ENCODE measurements at places on chromosomes 4 and X.

DNA sequence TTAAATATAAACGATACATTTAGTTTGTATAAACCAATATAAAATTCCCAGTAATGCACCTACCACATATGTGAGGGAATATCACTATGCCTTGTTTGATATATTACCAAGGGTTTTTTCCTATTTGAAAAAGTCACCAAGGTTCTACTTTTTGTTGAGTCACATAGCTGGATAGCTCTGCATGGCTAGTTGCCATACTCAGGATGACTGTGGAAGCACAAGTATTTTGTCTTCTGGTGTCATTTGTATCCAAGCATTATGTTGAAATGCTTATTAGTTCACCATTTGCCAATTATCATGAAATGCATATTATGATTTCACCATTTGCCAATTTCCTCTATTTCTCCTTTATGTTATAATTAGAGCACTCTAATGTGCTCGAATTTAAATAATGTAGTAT lies 162.7 kb upstream of the TTC29 start:
- no peak for DNase-seq

DNA sequence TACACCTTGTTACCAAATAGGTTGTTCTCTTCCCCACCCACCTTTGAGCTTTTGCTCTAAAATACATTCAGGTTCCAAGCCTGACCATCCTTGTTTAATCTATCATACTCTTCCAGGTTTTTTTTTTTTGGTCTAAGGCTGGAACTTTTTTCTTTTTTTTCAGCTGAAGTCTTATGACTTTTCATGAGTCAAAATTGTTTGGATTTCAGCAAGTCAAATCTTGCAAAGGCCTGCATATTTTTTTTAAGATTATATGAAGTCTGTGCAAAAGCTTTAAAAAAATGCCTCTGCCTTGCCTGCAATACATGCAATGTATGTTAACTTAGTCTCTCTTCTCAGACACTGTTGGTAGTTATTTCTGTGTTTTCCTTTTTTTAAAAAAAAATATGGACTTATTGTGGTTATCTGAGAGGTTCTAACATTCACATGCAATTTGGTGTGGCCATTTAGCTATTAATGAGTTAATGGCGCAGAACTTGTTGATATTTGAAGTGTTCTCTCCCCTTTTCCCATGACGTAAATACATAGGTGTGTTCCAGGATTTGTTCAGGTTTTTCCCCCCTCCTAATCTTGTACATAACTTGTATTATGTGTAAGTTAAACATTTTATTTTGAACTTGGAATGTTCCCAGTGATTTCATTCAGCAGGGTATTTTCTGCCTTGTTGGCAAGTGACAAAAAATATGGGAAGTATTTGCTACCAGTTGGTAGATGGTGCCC lies 58.7 kb downstream of the CCKAR start:
- DNase-seq: no peak

DNA sequence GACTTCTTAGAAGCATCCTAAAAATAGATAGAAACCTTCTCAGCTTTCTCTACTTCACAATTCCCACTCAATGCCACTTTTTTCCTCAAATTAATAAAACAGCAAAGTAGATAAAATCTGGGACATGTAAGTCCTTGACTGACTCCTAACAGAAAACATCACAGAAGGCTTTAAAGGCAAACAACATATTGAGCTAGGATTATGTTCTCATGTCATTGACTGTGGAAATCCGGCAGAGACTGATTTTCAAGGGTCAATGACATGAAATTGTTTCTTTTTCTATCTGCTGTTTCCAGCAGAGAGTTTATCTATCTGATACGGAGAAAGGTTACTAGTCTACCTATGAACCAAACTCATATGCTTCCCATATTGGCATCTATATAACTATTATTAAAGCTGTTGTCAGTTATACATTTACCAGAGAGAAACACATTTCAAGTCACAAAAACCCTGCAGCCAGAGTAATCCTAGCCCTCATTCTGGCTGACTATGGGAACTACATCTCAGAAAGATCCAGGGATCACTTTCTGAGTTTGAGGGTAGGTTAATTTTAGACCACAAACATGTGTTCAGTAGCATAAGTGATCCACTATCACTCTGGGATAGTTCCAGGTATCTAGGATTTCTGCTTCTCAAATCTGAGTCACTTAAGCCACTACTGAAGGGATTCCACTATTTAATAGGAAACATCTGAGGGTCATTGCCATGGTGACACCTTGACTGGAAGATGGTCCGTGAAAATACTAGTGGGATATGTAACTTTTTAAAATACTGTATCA lies 147.6 kb downstream of the PPP3CA start:
- no peak for DNase-seq

DNA sequence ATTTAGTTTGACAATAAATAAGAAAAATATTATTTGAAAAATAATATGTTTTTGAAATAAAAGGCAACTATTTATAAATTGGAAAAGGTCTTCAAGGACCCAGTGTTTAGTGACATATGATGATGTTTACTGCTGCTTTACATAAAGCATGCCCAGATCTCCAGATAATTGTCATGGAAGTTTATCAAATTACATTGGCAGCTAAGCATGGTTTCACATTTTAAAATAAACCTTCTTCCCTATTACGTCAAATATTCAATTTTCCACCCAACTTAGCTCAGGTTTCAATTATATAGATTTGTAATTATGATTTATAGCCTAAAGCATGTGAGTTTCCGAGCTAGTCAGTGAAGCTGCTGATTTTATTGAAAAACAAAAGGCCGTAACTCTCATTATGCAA lies 417.2 kb downstream of the CFAP47 start:
- no peak for DNase-seq

DNA sequence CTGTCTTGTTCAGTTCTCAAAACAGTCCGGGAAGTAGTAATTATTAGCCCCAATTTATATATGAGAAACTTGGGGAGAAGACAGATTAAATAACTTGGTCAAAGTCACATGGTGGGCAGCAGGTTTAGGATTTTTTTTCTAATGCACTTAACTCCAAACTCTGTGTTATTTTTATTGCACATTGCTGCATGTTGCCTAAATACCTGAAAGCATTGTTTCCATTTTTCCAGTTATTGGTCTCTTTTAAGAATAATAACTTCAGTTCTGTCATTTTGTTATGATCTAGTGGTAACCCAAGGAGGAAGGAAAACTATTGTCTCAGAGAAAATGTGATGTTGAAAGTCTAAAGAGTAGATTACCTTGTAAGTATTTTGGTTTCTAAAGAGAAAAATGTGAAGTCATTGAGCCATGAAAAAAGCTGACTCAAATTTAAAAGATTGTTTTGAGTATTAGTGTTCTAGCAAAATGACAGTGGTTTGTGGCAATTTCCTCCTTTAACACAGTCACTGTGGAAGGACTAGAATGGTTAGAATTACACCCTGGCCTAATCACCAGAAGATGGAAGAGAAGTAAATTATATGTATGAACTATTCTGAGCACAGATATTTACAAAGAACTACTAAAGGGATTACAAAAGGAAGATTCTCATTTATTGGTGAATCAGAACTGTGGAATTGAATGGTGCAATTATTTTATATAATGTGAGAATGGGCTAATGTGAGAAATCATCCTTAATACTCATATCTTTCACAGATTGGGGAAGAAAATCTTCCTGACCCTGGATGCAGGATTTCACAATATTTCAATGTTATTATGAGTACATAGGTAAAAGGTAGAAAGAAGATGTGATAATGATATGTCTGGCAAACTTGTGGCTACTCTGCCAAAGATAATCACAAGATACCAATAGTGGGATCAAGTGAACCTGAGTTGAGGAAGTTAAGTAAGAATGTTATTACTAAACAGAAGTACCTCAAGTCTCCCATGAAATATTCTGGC lies 21.7 kb upstream of the CXCL8 start:
- DNase-seq: no peak

- no peak for DNase-seq
Measured at GRCh38 chr4:657834-658667, 16.0 kb downstream of the ATP5ME start.

- no peak for DNase-seq
Measured at GRCh38 chrX:19839770-19840254, 47.6 kb downstream of the SH3KBP1 start.

- DNase-seq: no peak
Measured at GRCh38 chrX:102950908-102951866, 14.1 kb downstream of the RAB40AL start.

DNA sequence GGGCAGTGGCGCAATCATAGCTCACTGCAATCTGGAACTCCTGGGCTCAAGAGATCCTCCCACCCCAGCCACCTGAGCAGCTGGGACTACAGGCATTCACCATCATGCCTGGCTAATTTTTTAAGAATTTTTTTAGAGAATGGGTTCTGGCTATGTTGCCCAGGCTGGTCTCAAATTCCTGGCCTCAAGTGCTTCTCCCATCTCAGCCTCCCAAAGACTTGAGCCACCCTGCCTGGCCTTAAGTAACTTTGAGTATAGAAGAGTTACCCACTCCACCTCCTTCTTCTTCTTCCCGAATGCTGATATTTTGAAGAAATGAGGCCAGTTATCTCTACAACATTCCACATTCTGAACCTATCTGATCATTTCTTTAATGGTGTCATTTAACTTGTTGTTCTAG lies 72.4 kb upstream of the WWC2 start:
- no peak for DNase-seq

All from stimulated activated CD4-positive, alpha-beta T cell treated with anti-CD3 and anti-CD28 coated beads, TNF-alpha, amount 100 ng/mL, for 1 hour (primary cell).